ENCODE measurements at places on chromosomes 3 and 15. TPM values are rescaled to one million over a fixed set of nuclear protein-coding genes. Genes with fewer than 3 reads are reported as not detected.
A peak's percentile ranks its signal among the peaks of the same experiment; 100 is the strongest.

DNA sequence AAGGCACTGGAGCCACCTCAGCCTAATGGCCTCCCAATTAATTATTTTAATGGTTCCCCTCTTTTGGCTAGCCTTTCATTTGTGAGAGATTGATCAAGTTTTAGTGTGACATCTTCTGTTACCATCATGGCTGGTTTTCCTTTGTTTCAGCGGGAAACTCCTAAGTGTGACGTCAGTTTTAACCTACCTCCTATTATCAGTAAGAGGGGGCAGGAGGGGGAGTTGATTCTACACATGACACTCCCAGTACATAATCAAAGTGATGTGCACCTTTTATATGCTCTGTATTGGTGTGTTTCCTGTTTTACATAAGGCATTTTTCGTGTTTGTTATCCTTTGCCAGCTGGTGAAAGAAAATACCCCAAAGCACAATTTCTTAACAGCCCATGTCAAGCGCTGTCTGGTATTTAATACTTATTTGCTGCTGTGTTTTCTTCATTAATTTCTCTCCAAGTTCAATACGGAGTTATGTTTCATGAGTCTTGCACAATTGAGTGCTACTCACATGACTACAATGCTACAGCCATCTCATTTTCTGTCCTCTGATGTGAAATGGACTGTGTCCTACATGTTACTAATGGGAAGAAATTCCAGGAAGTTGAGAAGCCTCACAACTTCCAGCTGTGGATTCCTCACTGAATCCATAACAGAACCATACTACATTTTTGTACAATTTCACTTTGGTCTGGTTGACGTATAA is 52.2 kb upstream of the POLR2M start:
- ATAC-seq: no peak

DNA sequence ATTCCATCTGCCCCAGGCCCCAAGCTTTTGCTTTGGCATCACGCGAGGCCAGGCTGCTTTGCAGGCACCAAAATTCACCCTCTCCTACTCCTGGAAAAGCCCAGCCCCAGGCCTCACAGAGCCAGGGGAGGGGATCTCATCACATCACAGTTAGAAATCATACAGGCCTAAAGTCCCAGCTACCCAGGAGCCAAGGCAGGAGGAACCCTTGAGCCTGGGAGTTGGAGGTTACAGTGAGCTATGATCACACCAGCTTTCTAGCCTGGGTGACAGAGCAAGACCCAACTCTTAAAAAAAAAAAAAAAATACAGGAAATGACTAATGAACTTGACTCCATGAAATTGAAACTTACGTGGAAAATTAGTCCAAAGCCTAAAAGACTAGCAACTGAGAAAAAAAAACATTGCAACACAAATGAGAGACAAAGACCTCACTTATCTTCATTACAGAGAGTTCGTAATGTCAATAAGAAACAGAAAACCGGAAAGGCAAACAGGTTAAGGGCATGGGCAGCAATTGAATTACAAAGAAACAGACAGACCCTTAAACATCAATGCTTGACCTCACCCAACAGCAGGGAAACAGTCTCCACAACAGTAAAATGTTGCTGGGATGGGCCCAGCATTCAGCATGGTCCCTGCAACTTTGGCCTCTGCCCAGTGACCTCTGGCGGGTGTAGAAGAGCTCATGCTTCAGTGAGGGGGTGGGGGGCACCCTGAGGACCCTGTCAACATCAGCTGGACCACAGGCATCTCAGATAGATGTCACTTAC is 151.5 kb downstream of the LRRK1 start:
- peak; percentile 37 for ATAC-seq

DNA sequence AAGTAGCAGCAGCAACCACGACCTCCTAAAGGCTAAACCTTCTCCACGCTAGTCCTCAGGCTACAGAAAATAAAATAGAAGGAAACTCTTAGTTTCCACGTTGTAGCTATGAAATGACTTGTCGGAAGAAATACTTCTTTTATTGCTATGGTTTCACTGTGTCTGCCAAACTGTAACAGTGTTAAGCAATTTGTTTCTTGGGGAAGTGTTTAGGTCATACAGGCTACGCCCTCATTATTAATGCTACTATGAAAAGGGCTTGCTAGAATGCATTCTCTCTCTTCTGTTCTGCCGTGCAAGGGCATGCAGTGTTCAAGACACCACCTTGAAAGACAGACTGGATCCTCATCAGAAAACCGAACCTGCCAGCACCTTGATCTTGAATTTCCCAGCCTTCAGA is 462.7 kb downstream of the PLOD2 start:
- ATAC-seq: peak; percentile 99

Gene PLCH1
- 0.40 TPM for total RNA-seq

Gene TGM5
- total RNA-seq: 13.5 TPM

Measured in esophagus mucosa (tissue), 1 donor.